ENCODE measurements at places on chromosomes 4 and X.

DNA sequence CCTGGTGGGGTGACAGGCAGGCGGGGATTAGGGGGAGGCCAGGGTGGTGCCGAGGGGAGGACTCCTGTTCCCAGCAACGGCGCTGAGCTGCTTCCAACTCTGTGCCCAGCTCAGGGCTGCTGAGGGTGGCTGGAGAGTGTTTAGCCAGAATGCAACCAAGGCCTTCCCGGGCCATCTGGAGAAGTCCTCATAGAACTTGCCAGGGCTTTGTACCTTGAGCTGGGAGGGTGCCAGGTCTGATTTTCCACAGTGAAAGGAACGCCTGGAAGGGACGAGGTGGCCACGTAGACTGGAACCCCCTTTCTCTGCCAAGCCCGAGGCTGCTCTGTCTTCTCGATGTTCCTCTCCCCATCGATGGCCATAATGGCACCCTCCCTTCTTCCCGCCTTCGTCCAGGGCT is 57.0 kb upstream of the GPR78 start:
- no peak for DNase-seq

DNA sequence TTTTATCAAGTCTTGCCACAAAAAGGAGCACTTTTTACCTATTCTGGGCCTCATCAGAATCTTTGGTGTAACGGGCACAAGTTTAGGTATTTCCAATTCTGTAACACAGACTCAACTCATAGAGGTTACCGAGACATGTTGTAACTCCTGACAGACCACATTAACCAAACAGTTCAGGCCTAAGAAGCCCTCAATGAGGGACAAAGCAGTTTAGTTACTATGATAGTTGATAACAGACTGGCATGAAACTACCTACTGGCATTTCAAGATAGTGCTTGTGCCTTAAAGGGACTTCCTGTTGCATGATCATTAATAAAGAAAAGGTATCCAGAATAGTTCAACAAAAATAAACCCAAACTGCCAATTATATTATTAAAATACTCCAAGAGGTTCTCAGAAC is 64.1 kb downstream of the HUWE1 start:
- no peak for DNase-seq

- DNase-seq, result no peak
These were observed 7.7 kb upstream of the ARHGEF38 start for GRCh38 chr4:105544520-105545286.

GRCh38 chr4:40395908-40396793 is 61.0 kb downstream of the CHRNA9 start:
- peak; percentile 52 for DNase-seq

GRCh38 chrX:120125444-120125843 is 9.7 kb upstream of the RHOXF1 start:
- peak; percentile 3 for DNase-seq

- DNase-seq, result no peak
These were observed 418.4 kb upstream of the FSTL5 start for GRCh38 chr4:162582180-162582579.

- DNase-seq, result peak; percentile 83
These were observed 571.1 kb upstream of the DIPK2B start for GRCh38 chrX:45771560-45772340.

- peak; percentile 66 for DNase-seq
These were observed 30.1 kb upstream of the BBS7 start for GRCh38 chr4:121900132-121900983.

DNA sequence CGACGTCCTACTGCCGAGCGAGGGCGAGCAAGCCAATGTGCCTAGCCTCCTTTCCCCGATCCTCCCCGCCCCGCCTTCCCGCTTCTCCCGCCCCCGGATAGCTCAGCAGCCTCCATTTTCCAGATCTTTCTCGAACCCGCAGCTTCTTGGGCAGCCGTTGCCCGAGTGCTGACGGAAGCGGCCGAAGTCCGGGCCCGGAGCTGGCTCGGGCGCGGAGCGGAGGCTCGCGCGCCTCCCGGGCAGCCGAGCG is 172 bp upstream of the HSPA4L start:
- DNase-seq, result peak; percentile 86

DNA sequence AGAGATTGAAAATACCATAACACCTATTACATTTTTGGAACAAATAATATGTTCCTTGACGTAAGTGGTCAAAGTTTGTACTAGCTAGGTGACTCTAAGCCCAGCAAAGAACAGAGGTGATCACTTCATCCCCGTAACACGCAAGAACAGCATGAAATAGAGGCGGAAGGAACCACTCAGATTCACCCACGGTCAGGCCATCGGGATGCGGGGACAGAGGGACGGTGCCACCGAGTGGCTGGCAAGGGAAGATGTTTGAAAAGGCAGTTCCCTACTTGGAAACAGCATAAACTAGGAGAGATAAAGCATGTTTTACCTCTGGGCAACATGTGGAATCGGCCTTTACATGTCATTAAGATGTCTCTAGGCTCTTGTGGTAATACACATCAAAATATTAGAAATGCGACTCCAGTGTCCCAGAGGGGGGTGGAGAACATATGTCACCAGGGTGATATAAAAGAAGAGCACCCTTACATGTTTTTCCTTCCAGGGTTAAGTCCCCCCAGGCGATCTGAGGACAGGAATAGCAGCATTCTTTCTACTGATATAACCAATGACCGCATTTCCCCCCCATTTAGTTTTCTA is 84.0 kb downstream of the PHKA2 start:
- no peak for DNase-seq

GRCh38 chr4:59987289-59987688 is 1212.8 kb upstream of the ADGRL3 start:
- no peak for DNase-seq

DNA sequence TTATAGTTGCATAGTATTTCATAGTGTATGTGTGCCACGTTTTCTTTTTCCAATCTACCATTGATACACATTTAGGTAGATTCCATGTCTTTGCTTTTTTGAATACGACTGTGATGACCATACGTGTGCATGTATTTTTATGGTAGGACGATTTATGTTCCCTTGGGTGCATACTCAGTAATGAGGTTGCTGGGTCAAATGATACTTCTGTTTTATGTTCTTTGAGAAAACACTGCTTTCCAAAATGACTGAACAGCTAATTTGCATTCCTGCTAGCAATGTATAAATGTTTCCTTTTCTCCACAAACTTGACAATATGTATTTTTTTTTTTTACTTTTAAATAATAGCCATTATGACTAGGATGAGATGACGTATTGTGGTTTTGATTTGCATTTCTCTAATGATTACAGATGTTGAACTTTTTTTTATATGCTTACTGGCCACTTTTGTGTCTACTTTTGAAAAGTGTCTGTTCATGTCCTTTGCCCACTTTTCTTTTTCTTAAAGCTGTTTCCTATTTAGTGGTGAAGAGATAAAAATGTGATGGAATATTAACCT is 969.5 kb upstream of the NDST4 start:
- DNase-seq, result no peak

DNA sequence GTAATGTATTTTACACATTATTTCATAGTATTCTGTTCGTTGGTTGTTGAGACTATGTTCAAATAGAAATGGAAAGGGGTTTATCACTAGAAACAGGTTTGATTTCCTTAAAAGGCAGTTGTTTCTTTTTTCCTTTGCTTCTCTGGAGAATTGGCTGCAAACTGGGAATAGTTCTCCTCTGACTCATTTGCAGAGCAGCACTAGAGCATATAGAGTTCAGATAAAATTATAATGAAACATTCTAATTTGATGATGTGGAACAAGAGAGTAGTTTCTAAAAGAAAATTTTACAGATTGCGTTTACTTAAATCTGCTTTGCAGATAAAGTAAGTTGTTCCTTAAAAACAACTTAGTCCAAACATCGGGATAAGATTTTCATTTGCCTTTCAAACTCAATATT is 29.7 kb downstream of the SYNPO2 start:
- DNase-seq, result peak; percentile 92

GRCh38 chrX:133414406-133415275 is 648 bp downstream of the GPC4 start:
- DNase-seq, result peak; percentile 16

GRCh38 chr4:61657016-61657415 is 456.9 kb downstream of the ADGRL3 start:
- DNase-seq, result no peak

DNA sequence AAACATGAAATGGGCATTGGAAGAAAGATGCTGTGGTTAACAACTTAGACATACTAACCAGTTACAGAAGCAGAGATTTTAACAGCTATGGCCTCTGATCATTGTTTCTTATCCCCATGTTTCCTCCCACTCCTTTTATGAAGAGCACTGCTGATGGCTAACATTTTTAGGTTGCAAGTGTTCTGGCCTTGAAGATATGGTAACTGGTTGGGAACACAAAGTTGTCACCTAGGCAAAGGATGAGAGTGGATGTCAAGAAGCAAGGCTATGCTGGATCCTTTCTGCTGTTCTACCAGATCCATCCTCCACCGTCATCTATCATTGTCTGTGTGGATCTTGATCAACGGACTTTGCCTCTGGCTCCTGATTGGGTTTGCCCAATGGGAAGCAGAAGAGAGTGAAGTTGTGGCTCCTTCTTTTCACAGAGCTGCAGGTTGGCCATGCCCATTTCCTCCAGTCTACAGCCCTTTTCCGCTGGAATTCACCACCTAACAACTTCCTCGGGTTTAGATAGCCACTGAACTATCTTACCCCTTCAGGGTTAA is 48.9 kb upstream of the SPP1 start:
- no peak for DNase-seq

DNA sequence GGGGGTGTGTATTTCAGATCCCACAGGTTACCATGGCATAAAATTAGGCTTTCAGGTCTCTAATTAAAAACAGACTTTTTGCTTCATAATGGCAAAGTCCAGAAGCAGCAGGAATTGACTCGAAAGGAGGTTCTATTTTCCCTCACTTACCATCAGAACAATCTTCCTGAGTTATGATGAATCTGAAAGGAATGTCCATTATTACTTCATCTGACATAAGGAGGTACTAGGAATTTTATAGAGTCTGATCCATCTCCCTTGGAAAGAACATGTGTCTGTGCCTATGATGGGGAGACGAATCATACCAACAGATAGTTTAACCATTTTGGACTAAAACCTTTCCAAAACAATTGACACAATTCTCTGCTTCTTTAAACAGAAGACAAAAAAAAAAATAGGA is 206.3 kb upstream of the FGF13 start:
- DNase-seq, result peak; percentile 63

DNA sequence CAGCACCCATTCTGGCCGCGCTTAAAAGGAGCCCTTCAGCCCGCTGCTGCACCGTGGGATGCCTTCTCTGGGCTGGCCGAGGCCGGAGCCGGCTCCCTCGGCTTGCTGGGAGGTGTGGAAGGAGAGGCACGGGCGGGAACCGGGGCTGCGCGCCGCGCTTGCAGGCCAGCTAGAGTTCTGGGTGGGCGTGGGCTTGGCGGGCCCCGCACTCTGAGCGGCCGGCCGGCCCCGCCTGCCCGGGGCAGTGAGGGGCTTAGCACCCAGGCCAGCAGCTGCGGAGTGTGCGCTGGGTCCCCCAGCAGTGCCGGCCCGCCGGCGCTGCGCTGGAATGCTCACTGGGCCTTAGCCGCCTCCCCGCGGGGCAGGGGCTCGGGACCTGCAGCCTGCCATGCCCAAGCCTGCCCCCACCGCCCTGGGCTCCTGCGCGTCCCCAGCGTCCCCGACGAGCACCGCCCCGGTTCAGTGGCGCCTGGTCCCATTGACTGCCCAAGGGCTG is 111.3 kb downstream of the PCDH18 start:
- no peak for DNase-seq

- no peak for DNase-seq
These were observed 43.3 kb upstream of the HAND2 start for GRCh38 chr4:173573286-173573685.

DNA sequence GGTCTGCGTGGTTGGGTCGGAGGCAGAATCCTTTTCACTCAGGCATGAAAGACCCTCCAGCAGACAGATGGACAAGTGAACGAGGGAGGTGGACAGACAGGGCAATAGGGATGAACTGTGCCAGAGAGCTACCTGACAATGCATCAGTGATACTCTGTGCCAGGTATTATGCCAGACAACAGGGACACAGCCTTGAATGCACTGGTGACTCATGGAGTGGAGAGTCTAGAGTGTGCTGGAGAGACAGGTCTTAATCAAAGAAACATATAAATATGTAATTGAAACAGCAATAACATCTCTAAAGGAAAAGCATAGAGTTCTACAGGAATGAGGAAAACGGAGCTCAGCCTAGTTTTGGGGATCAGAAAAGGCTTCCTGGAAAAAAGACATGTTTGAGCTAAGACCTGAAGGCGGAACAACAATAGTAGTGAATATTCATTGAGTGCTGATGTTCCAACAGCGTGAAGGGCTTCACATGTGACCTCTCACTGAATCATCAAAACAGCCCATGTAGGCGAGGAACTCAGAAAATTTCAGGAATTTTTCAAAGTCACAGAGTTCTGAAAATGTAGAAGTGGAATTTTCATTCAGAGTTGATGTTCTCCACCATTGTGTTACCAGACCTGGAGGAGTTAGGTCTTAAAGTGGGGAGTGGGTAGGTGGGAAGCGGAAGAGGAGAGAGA is 20.0 kb upstream of the FGFBP2 start:
- peak; percentile 54 for DNase-seq

- DNase-seq, result peak; percentile 74
These were observed 120.5 kb upstream of the FAT1 start for GRCh38 chr4:186844059-186844681.

GRCh38 chr4:23897564-23898109 is 7.8 kb upstream of the PPARGC1A start:
- DNase-seq, result no peak
